Inflammatory macrophage (primary cell): ENCODE measurements at places on chromosomes 16 and 17.

DNA sequence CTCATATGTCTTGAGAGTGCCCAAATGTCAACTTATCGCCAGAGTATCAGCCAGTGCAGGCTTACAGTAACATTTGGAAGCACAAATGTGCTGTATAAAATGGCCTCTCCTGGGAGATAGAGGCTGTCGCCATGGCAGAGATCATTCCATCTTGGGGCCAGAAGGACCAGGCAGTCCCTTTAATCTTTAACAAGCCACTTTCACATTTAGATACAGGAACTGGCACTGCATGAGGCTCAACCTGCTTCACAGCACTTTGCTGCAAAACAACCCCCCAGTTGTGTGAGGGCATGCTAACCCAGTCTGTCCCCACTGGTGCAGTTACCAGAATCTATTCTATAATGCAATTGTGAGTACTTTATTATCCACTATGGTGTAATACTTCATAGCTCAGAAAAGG is 4.7 kb upstream of the RFFL start:
- no peak for DNase-seq

- DNase-seq, result no peak
These were observed 27.0 kb upstream of the SLC35B1 start for GRCh38 chr17:49734515-49735490.

DNA sequence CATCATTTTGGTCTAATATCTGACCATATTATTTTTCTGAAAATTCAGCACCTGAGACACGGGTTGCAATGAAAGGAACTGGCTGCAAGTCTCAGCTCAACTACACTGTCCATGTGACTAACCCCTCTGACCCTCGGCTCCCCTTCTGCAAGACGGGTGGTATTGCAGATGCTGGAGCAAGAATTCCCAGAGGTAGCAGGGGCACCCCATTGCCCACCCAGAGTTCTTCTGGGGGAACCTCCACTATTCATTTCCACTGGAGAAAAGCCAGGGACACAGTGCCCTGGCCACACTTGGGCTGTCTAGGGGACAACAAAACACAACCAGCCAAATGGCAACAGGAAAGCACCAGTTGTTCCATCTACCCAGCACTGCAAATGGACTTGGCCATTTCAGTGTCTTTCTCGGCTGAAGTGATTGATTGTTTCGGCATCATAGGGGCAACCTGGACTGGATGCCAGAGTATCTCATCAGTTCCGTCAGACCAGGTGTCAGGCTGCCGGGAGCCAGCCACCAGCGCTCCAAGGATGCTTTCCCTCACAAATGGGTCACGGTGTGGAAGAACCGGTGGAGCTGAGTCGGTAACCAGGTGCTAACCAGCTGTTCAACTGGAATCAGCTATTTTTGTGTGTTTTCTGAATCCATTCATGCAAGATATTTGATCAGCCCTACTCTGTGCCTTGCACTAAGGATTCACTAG is 58.1 kb downstream of the C16orf78 start:
- no peak for DNase-seq

- DNase-seq, result no peak
These were observed 6.0 kb upstream of the GFAP start for GRCh38 chr17:44921122-44921882.

DNA sequence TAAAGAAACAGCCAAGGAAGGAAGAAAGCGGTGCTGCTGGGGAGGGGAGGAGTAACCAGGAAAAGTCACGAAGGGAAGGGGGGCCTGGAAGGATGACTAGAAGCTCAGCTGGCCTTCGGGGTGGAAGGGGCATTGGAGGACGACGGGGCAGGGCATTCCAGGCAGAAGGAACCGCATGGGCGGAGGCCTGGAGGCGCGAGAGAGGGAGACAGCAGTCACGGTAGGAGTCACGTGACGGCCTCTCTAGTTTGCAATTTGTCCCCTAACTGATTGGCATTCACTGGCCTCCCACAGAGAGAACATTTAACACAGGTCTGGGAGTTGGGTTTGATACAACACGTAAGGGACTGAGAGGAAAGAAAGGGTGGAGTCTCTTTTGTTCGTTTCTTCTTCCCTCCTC is 63.9 kb downstream of the RTN4RL1 start:
- DNase-seq, result no peak

- peak; percentile 79 for DNase-seq
These were observed 1.0 kb upstream of the ABCC12 start for GRCh38 chr16:48156790-48157209.

- DNase-seq, result no peak
These were observed 45.4 kb downstream of the CLEC19A start for GRCh38 chr16:19330841-19331397.

DNA sequence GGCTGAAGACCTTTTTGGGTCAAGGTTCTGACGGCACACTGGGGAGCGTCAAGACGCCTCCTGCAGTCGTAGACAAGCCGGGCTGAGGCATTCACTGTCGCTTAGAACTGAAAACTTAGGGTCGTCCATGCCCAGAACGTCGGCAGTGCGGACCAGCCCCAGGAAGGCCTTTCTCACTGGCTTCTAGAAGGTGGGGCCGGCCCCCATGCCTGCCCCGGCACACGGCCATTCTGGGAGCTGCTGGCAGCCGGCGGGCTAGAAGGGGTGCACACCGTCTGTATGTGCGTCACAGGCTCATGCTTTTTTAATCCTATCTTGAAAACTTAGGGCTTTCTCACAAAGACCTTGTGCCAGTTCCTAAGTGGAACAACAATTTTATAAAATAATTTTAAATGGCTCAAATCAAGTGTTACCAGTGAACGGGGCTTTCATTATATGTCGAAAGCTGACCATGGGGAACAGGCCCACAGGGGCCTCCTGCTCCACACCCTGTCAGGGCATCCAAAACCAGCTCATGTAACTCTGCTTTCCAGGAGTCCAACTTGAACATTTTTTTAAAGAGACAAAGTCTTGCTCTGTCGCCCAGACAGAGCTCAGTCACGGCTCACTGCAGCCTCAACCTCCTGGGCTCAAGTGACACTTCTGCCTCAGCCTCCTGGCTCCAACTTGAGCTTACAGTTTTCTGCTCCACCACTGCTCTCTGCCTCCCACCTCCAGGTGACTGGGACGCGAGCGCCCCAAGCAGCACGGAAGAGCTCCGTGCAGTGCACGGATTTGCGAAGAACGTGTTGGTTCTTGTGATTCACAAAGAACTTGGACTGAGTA is 111.2 kb downstream of the ANKRD11 start:
- DNase-seq, result no peak

- no peak for DNase-seq
These were observed 199.8 kb downstream of the CYB561 start for GRCh38 chr17:63246344-63246743.
